ENCODE measurements at places on chromosomes 7 and 10. TPM values are rescaled to one million over a fixed set of nuclear protein-coding genes. Genes with fewer than 3 reads are reported as not detected.

Gene OR2A42
- not detected for total RNA-seq

Gene NUDT1
- total RNA-seq, result 61.2 TPM

Gene NSUN6
- total RNA-seq, result 4.5 TPM

Gene PTF1A
- not detected for total RNA-seq

Gene TRIM50
- total RNA-seq, result not detected

Gene SORBS1
- total RNA-seq, result 0.57 TPM

Data from M059J (cell line).